Fibroblast of skin of scalp (primary cell): ENCODE measurements at places on chromosomes 1 and 21.
A peak's percentile ranks its signal among the peaks of the same experiment; 100 is the strongest.

DNA sequence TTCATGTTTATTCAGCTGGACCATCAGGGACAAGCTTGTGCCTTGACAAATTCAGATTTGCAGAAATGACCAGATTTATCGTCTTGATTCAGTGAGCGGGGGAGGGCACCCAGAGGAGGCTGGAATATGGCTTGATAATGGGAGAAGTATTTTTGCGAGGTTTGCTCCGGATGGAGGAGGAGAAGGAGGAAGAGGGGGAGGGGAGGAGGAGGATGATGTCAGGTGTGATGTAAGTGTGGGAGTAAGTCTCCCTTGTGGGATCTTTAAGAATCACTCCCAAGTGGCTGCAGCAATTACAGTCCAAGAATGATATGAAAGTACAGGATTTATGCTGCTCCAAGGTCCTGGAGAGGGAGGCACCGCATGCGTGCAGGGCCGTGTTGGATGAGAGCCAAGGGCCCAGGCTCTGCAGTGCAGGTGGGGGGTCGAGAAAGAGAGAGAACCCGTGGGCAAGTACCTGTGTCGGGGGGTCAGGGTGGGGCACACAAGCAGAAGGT is 5.6 kb upstream of the ZNF496 start:
- DNase-seq: peak; percentile 17

DNA sequence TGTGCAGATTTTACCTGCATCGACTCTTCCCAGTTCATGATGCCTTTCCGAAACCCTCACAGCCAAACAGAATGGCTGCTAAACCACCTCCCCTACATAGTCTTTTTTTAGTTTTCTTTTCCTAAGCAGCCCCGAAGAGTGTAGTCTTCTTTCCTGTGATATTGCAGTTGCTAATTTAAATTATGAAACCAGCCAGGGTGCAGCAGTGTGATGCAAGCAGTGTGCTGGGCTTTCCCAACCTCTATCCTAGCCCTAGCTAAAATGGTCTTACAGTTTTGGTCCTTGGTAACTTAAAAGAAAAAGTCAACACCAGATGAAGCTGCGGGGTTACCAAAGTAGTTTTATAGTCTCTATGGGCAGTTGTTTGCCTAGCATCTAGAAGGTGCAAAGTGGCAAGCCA is 82.0 kb upstream of the GCLM start:
- DNase-seq: no peak

DNA sequence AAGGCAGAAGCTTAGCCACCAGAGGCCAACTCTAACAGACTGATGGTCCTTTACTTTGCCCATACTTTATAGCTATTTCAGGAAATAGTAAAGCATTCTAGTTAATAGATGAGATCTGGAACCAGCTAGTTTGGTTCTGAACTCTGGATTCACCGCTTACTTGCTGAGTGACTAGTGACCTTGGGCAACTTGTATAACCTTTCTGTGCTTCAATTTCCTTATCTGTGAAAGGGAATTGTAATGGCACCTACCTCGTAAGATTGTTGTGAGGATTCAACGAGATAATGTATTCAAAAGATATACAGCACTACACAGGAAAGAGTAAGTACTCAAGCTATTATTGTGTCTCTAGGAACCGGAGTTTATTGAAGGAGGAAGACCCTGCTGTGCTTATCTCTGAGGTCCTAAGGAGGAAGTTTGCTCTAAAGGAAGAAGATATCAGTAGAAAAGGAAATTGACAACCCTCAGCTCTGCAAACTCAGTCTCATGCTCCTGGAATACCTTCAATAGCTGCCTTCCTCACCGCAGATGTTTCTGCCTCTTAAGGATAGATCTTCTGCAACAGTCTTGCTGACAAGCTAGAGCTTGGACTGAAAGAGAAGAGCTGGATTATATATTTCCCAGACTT is 11.9 kb downstream of the MTFR1L start:
- DNase-seq: no peak

GRCh38 chr1:76494807-76495206 is 372.5 kb upstream of the ST6GALNAC5 start:
- no peak for DNase-seq

GRCh38 chr1:80929868-80930508 is 870.7 kb upstream of the ADGRL2 start:
- no peak for DNase-seq

GRCh38 chr1:200899451-200899915 is 4.8 kb downstream of the INAVA start:
- DNase-seq: no peak

DNA sequence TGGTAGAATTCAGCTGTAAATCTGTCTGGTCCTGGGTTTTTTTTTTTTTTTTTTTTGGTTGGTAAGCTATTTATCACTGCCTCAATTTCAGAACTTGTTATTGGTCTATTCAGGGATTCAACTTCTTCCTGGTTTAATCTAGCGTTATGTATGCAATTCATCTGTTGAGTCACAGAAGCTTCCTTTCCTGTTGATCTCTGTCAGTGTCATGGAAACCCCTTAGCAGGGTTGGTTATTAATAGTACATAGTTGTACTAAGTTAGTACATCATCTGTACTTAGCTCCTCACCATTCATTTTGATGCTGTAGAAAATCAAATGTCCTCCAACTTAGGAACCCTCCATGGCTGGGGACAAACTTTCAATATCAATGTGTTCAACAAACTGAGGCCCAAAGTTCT is 51.0 kb upstream of the BARHL2 start:
- no peak for DNase-seq

- DNase-seq: peak; percentile 80
Observed at GRCh38 chr1:17611991-17612390, 72.5 kb downstream of the ARHGEF10L start.

GRCh38 chr1:81781749-81782148 is 19.0 kb upstream of the ADGRL2 start:
- DNase-seq: no peak
